ENCODE measurements at places on chromosomes 6 and 20. TPM values are rescaled to one million over a fixed set of nuclear protein-coding genes. Genes with fewer than 3 reads are reported as not detected.

PSORS1C2 gene
- not detected for total RNA-seq

KIF13A gene
- 27.9 TPM for total RNA-seq

SNAP25 gene
- 3.6 TPM for total RNA-seq

CRYBG1 gene
- total RNA-seq = 10.0 TPM

GJA10 gene
- total RNA-seq = not detected

ZBTB24 gene
- total RNA-seq = 6.9 TPM

C2 gene
- total RNA-seq = 48.3 TPM

CTCFL gene
- total RNA-seq = 0.12 TPM

C6orf52 gene
- total RNA-seq = 1.2 TPM

ZNF184 gene
- 10.7 TPM for total RNA-seq

CALHM4 gene
- total RNA-seq = not detected

SOBP gene
- total RNA-seq = 2.1 TPM

SIGLEC1 gene
- 0.16 TPM for total RNA-seq
